Erythroblast (primary cell): ENCODE measurements at places on chromosomes 16 and 17.

- DNase-seq: no peak
Measured at GRCh38 chr16:2963723-2964474, at the start of gene KREMEN2. Gene KREMEN2, plus strand, starts transcription at chr16:2964275. Its CDS starts 246 bp downstream, at chr16:2964521.

- DNase-seq: peak; percentile 29
Measured at GRCh38 chr16:87635541-87636049, 33.3 kb downstream of the JPH3 start.

GRCh38 chr17:64138441-64138840 lies 8.5 kb upstream of the ERN1 start:
- no peak for DNase-seq

DNA sequence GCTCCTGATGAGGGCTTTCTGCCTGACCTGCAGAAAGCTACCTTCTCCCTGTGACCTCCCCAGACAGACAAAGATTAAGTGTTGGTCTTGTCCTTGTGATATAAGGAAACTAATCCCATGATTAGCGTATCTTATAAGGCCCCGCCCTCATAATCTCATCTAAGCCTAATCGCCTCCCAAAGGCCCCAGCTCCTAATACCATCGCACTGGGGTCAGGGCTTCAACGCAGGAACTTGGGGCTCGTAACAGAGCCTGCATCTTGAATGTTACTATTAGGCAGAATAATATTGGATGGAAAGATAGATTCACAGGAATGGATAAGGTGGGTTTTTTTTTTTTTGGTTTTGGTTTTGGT lies 78.9 kb downstream of the C16orf95 start:
- DNase-seq: no peak

- peak; percentile 40 for DNase-seq
Measured at GRCh38 chr17:77445760-77446532, 305.2 kb downstream of the SEC14L1 start.

- DNase-seq: no peak
Measured at GRCh38 chr16:74899816-74900215, 85.1 kb downstream of the WDR59 start.

DNA sequence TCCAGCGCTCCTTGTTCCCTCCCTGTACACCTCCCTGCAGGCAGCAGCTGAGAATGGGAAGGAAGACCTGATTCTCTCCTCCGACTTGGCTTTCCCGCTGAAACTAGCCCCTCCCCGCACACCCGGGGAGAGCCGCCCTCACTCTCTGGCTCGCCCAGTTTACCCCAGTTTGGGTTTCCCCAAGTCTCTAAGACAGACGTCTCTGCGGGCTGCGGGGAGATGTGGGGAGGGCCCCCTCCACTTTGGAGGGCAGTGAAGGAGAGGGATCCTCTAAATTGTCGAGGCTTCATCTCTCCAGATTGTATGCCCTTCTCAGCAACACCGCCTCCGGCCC lies 797 bp downstream of the GRB7 start:
- DNase-seq: no peak

DNA sequence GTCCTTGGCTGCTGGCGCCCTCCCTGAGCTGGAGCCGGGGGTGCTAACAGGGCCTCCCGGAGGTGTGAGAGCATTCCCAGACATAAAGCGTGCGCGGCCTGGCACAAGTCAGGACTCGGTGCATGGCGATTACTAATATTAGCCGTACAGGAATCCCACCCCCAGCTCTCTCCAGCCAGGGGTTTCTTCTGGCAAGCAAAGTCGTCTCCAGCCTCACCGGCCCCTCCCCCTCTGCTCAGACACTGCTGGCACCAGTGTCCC lies 5.0 kb downstream of the CASKIN1 start:
- no peak for DNase-seq

- no peak for DNase-seq
Measured at GRCh38 chr17:33531311-33531710, 238.2 kb upstream of the ASIC2 start.

GRCh38 chr17:80689129-80689619 lies 144.5 kb downstream of the RPTOR start:
- DNase-seq: peak; percentile 75

GRCh38 chr16:11273721-11274324 lies 394 bp upstream of the PRM3 start:
- no peak for DNase-seq

DNA sequence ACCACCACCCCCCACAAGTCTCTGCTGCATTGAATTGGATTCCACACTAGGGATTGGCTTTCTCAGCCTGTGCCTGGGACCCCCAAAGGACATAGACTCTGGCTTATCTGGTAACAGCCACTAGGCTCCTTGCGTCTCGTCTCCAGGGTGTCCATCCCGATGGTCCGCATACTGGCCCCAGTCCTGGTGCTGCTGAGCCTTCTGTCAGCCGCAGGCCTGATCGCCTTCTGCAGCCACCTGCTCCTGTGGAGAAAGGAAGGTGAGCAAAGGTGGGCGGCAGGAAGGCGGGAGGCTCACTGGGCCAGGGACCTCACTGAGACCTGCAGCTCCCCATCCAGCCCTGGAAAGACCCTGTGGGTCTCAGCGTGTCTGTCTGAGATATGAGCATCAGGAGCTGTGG lies 8.1 kb downstream of the CD300LG start:
- no peak for DNase-seq

GRCh38 chr17:19590451-19590850 lies 56.8 kb downstream of the SLC47A1 start:
- DNase-seq: no peak

GRCh38 chr17:66522591-66523272 lies 220.3 kb downstream of the PRKCA start:
- DNase-seq: no peak

- DNase-seq: no peak
Measured at GRCh38 chr17:2958706-2959222, 104.6 kb downstream of the OR1D5 start.

GRCh38 chr16:81515281-81515680 lies 70.7 kb downstream of the CMIP start:
- no peak for DNase-seq
